Fibroblast of skin of right quadriceps (primary cell): ENCODE measurements at places on chromosomes 1 and 21.

GRCh38 chr1:194466706-194467105, 1280.3 kb upstream of the B3GALT2 start:
- no peak for DNase-seq

GRCh38 chr21:36701756-36702621, 3.1 kb downstream of the SIM2 start:
- DNase-seq, result no peak

DNA sequence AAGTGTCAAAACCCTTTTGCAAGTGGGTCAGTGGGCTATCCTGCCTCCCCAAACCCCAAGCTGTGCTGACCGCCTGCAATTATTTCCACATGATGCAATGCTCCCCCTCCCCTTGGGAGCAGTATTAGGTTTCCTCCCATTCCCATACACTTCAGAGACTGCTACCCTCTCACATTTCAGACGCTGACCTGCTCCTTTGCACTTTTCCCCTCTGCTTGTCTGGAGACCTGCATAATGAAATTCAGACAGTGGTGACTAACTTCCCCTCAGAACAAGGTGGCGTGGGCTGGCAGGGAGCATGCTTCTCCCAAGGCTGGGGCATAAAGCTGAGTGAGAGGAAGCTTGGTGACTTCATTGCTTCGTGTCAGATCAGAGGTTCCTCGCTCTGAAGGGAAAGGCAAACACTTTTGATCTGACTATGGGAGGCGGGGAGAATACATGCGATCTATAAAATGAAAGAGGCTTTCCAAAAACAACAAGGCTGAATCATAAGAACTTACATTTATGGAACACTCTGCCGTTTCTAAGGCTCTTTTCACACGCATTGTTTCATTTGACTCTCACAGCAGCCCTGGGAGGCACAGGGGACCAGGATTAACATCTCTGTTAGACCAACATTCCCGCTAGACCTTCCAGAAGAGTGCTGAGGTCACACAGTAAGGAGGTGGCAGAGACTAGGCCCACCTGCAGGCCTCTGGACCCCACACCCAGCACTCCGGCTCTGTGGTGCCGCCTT, 27.5 kb upstream of the ROR1 start:
- peak; percentile 91 for DNase-seq

DNA sequence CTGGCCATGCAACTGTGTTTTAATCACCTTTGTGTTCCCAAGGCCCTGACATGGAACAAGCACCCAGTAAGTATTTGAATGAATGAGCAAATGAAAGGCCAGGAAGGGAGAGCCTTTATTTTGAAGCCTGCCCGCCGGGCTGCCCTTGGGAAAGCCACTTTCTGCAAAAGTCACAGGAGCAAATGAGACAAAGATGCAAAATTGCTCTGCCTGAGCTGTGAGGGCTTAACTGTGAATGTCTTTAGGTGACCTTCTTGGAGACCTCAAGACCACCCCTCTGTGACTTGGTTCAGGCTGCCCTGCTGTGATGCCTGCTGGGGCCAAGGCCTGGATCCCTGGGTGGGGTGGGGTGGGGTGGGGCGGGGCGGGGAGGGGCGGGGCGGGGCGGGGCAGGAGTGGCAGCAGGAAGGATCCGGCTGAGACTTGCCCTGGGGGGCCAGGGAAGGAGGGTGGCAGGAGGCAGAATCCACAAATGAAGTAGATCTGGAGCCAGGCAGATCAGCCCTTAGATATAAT, 54.0 kb downstream of the RUNX3 start:
- no peak for DNase-seq

GRCh38 chr21:46121286-46122221, 23.6 kb downstream of the COL6A2 start:
- no peak for DNase-seq

DNA sequence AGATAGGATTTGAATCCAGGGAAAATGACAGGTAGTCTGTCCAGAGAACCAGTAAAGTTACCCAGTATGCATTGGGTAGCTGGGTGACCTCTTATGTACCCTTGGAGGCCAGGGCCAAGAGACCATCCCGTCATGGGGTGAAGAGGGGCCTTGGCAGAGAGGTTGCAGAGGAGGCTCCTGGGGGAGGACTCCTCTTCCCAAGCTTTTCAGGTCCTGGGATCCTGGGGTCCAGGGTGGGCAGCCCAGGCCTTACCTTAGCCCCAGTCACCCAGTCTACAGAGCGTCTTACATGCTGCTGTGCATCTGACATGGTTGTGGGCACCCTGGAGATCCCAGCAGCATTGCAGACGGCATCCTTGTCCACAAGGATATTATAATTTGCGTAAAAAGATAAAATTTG, 14.0 kb downstream of the PMF1 start:
- DNase-seq, result no peak

DNA sequence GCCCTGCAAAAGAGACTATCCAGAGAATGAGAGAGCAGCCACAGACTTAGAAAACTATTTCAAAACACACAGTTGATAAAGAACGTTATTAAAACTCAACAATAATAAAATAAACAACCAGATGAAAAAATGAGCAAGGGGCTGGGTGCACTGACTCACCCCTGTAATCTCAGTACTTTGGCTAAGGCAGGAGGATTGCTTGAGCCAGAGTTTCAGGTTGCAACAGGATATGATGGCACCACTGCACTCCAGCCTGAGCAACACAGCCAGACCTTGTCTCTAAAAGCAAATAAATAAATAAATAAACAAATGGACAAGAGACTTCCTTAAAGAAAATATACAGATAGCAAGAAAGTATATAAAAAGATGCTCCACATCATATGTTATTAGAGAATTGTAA, 144.6 kb downstream of the LRRIQ3 start:
- DNase-seq, result no peak

GRCh38 chr1:60583696-60584095, 498.7 kb upstream of the NFIA start:
- DNase-seq, result no peak

DNA sequence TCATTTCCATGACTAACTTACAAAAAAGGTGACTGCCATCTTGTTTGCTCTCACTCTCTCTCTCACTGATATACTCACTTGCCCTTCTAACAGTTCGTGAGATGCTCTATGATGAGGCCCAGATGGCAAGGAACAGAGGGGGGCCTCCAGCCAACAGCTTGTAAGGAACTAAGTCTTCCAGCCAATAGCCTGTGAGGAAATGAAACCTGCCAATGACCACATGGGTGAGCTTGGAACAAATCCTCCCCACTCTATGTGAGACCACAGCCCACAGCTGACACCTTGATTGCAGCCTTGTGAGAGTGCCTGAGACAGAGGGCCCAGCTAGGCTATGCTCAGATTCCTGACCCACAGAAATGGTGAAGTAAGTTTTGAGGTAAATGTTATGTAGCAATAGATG, 153.7 kb downstream of the HHIPL2 start:
- no peak for DNase-seq

DNA sequence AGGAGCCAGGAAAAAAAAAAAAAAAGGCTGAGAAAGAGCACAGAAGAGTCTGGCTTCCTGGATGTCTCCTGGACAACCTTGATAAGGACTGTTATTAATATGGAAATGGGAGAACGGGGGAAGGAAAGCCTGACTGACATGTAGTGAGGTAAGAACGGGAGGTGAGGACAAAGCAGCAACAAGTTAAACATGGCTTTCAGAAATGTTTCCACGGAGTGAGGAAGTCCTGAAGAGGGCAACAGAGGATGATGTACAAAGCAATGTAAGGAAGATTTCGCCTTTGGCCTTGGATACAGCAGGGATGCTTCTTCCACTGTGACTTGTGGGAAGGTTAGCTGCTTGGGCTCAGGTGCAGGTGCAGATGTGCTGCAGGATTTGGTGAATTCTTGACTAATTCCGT, 11.9 kb upstream of the NIBAN1 start:
- no peak for DNase-seq

DNA sequence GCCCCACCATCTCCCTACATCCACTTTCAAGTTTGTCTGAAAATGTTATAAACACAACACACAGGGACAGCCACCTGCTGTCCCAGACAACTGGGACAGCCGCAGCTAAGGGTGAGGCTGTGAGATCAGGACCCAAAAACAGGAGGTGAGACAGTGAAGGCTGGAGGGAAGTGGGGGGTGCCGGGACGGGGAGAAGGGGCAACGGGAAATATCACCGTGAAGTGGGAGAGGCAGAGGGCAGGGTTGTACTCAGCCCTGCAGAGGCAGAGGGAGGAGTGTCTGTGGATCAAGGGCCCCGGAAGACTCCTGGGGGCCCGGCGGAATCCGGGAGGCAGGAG, 114.4 kb downstream of the CASZ1 start:
- no peak for DNase-seq

- no peak for DNase-seq
These were observed 19.4 kb downstream of the TMEM81 start for GRCh38 chr1:205064741-205065316.

GRCh38 chr1:226362891-226363447, 44.9 kb downstream of the PARP1 start:
- DNase-seq, result no peak

DNA sequence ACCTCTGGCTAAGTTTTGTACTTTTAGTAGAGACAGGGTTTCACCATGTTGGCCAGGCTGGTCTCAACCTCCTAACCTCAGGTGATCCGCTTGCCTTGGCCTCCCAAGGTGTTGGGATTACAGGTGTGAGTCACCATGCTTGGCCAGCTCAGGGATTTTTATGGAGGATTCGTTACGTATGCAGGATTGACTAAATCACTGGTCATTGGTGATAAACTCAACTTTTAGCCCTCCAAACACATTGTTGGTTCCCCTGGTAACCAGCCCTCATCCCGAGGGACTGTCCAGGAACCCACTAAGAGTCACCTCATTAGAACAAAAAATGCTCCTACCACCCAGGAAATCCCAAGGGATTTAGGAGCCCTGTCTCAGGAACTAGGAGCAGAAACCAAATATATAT, 40.4 kb downstream of the ST3GAL3 start:
- DNase-seq, result no peak

DNA sequence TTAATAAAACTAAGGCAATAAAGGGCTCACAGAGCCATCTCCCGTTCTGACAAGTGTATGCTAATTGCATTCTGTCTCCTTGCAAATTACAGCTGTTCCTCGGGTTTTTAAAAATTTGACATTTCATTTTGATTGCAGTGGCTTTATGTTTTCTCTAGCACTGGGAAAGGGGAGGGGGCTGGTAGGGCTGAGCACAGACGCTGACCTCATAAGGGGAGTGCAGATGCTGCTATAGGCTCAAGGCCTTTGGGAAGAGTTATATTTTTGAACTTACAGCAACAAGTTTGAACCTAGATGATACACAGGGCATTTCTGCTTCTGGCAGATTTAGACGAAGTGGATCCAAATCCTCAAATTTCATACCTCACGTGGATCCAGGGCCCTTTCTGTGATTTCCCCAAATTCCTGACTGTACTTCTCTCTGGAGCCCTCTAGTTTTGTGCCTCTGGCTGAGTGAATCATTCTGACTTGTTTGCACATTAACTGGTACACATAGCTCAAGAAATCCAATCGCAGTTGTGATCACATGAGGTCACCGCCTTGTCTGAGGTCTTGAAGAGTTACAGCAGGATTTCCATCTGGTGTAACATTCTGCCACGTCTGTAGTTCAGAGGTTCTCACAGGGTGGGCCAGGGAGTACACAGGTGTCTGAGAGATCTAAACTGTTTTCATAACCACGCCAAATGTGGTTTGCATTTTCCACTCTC, 230.3 kb downstream of the C1orf94 start:
- DNase-seq, result peak; percentile 70

GRCh38 chr1:35269201-35269988, 886 bp downstream of the ZMYM4 start:
- DNase-seq, result no peak

- peak; percentile 51 for DNase-seq
These were observed 3.5 kb downstream of the NIPAL3 start for GRCh38 chr1:24418898-24419628.

GRCh38 chr1:39485046-39485803, 6.2 kb upstream of the BMP8A start:
- no peak for DNase-seq

- DNase-seq, result peak; percentile 25
These were observed 910 bp downstream of the RUNX1 start for GRCh38 chr21:35048183-35048601.

DNA sequence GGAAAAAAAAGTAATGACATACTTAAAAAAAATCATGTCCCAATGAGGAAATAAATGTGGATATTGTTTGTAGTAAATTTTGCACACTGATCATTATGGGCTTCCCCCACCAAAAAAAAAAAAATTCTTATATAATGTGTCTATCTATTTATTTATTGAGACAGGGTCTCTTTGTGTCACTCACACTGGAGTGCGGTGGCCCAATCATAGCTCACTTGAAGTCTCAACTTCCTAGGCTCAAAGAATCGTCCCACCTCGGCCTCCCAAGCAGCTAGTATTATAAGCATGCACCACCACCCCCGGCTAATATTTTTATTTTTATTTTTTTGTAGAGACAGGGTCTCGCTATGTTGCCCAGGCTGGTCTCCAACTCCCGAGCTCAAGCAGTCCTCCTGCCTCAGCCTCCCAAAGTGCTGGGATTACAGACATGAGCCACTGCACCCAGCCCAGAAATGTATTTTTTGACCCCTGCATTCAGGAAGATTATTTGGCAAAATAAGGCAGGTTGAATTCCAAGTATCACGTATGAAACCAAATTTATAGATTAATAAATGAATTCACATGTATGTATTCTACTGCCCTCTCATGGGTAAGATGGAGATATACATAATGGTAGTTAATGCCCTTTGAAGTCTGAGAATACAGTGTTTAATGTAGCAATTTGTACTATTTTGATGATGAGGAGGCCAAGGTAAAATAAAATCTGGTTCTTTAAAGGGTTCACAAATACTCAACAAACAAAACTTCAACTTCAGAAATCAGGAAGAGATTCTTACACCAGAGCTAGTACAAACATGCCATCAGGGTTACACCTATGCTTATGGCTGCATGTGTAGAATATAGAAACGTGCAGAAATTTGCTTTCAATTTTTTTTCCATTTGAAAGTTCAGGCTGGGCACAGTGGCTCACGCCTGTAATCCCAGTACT, 1.4 kb upstream of the DENND2C start:
- peak; percentile 14 for DNase-seq

GRCh38 chr1:20696397-20697333, 21.1 kb downstream of the KIF17 start:
- DNase-seq, result peak; percentile 95

DNA sequence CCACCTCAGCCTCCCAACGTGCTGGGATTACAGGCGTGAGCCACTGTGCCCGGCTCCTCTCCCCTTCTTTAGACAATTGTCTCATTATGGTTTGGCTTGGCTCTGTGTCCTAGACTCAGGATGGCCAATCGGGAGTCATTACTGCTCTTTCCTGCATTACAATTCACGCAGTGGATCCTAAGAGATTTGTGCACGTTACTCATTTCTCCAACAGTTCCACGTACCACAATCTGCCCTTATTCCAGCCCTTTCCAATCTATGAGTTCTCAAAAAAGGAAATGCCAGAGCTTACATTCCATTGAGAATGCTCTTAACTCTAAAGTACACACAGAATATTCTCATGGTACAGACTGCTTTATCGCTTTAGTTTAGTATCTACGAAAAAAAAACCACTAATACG, 357.0 kb downstream of the GPATCH2 start:
- peak; percentile 45 for DNase-seq

- DNase-seq, result peak; percentile 77
These were observed 105.9 kb downstream of the LAMC2 start for GRCh38 chr1:183291802-183292514.
